ENCODE measurements at places on chromosomes 5 and 9.
A peak's percentile ranks its signal among the peaks of the same experiment; 100 is the strongest.

DNA sequence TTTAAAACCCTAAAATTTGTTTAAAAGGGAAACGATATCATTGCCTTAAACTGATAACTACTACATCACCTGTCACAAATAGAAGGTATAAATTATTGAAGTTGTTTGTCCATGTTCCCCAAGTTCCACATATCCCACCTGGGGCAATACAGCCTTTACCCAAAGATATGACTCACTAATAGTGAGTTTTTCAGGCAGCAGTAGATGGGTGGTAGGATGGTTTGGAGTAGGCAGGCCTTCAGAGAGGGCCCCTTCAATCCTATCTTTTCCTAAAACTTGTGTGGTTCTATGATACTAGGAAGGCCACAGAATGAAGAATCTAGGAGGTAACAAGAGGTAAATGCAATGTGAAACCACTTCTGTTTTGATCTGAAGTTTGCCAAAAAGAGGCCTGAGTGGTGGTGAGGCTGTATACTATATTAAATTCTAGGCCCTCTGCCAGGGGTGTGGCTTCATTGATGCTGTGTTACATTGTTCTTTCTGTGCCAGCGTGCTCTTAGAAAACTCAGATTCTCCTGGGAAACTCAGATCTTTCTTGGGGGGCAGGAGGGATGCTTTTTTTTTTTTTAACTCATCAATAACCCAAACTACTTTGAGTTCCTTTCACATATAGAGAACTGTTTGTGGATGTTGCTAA lies 7.2 kb downstream of the CYSTM1 start:
- DNase-seq = no peak

DNA sequence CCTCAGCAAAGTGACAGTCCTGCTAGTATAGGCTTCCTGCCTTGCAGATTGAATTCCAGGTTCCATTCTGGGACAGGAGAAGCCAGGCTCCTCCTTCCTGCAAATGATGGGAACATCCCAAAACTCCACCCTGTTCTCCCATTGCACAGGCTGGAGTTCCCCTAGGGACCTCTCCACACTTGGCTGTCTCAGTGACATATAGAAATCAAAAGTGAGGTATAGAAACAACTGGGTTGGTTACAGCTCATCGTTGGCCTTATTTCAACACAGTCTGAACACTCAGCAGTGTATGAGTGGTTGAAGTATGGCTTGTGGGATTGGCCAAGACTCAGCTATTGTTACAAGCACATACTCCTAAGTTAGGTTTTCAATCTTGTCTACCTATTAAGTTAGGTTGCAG lies 157.8 kb upstream of the FTMT start:
- DNase-seq = no peak

DNA sequence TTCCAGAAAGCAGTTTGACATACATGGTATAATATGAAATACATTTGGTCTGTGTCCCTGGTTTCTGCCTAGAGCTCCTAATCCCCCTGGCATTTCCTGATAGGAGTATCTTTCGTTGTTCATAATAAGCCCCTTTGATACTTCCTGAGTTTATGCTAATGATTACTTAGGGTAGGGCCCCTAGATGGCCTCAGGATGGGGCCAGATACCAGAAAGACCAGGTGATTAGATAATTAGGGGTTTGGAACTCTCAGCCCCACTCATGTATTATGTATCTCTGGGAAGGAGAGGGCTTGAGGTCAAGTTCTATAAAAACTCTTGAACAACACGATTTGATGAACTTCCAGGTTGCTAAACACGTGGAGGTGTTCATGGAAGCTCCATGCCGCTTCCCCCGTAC lies 163.3 kb upstream of the ZNF608 start:
- DNase-seq = no peak

DNA sequence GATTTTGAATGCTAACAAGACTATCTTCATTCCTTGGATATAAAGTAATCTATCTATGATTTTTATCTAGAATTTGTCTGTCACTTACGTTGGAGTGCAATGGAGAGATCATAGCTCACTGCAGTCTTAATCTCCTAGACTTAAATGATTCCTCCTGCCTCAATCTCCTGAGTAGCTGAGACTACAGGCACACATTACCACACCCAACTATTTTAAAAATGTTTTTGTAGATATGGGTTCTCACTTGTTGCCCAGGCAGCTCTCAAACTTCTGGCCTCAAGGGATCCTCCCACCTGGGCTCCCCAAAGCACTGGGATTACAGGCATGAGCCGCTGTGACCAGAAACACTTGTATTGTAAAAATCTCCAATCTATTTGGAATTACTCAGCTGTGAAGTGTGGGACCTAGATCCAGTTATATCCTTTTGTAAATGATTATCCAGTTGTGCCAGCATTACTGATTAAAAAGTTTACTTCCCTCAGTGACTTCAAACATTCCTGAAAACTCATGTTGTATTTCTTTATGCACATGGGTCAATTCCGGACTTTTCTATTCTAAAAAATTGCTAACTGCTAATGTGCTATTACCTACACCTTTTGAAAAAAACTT lies 1793.8 kb upstream of the WWC1 start:
- no peak for DNase-seq

DNA sequence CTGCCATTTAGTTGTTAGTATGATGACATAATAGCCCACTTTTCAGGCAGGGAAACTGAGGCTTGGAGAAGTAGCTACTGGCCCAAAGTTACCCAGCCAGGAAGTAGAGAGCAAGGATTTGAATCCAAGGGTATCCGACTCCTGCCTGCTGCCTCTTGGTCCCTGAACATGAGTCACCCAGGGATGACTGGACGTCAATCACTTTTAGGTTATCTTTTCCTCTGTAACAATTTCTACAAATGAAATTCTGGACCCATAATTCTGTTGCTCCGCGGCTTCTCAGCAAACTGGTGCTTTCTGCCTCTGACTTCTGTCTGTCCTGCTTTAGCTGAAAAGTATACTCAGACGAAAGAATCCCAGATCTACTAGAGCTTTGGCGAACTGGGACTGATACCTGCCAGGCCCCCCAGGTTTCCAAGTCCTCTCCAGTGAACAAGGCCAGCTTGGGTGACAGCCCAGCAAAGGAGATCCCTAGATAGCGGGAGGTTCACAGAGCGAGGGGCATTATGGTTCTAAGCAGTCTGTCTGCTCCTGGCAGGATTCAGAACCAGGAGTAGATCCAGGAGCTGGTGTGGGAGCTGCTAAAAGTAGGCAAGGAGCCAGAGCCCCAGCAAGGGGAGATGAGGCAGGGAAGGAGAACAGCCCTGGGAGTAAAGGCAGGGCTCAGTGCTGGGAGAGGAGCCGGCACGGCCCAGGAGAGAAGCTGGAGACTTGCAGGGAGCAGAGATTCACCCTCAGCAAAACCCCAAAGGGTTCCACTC lies 20.6 kb downstream of the OLFML2A start:
- DNase-seq = no peak

- no peak for DNase-seq
Observed at GRCh38 chr5:142097681-142098080, 10.9 kb upstream of the NDFIP1 start.

DNA sequence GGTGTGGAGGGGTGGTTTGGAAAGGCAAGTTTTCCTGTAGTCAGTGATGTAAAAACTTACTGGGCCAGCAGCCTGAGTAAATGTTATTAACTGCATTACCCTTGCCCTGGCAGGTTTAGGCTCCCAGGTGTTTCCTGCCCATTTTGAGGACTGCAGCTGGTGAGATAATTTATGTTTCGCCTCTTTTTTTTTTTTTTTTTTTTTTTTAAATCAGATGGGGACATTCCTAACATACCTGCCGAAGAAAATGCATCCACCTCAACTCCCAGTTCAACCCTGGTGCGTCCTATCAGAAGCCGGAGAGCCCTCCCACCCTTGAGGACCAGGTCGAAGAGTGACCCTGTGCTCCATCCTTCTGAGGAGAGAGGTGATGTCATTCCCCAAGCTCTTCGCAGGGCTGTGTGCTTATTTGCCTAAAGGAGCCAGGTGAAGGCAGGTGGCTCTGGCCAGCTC lies 60.6 kb downstream of the ENTREP1 start:
- peak; percentile 22 for DNase-seq

DNA sequence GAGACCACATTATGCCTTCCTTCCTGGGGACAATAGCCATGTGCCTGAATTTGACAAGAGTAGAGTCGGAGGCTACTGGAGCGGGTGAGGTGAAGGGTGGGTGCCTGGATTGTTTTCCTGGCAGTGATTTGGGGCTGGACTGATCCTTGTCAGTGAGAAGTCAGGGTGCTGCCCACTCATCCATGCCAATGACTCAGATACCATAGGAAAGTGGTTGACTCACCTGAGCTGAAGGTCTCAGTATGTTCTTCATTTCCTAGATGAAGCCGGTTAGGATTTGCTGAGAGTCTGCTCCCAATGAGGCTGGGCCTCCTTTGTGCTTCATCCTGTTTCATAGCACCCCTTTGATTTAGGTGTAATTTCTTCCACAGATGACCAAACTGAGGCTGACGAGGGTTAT lies 366.0 kb downstream of the KDM4C start:
- no peak for DNase-seq

DNA sequence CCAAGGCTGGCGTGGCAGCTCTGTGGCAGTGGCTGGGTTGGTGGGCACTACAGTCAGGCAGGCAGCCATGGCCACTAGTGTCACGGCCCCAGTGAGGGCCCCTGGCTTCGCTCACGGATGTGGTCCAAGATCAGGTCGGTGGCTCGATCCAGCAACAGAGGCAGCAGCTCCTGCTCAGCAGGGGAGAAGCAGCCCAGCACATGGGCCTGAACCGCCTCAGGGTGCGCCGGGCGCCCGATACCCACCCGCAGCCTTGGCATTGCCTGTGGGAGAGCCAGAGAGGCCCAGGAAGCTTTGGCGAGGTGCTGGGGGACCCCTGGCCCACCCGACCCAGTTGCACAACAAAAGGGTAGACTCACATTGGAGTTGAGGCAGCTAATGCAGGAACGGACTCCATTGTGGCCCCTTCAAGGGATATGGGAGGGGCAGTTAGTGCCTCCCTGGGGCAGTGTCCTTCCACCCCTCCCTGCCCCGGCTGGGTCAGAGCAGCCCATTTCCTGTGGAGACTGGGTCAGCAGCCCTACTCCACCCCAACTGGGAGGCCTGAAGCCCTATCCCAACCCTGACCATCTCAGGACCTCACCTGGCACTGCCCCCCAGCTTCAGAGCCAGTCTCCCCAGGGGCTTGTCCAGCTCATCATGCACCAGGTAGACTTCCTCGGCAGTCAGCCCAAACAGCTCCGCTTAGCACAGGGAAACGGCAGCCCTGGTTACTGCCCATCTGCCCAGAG lies 1.3 kb downstream of the PTRH1 start:
- DNase-seq = no peak

DNA sequence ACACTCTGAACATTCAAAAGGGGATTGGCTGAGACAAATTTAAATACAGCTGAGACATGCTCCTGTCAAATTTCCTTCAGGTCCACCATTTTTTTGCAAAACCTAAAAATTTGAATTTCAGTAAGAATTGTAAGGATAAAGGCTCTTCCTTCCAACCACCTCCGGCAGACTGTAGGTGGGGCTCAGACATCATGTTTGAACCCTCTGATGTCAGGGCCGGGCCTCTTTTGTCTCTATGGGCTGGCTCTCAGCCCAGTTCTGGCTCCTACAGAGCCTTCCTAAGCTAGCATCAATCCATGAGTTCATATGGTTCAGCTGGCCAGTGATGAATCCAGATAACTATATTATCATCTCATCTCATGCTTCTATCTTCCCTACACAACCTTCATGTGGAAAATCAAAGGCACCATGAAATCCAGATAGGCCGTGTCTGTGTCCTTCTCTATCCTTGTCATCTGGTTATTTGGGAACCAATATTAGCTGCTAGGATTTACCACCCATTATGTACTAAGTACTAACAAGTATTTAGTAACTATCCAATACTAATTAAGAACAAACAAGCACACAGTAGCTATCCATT lies 44.2 kb downstream of the NIPSNAP3B start:
- peak; percentile 48 for DNase-seq

- DNase-seq = no peak
Observed at GRCh38 chr9:37914701-37915358, 10.9 kb upstream of the SLC25A51 start.

- no peak for DNase-seq
Observed at GRCh38 chr5:78530342-78531096, 118.1 kb downstream of the LHFPL2 start.

GRCh38 chr9:108045851-108046250 lies 556.3 kb upstream of the KLF4 start:
- no peak for DNase-seq

DNA sequence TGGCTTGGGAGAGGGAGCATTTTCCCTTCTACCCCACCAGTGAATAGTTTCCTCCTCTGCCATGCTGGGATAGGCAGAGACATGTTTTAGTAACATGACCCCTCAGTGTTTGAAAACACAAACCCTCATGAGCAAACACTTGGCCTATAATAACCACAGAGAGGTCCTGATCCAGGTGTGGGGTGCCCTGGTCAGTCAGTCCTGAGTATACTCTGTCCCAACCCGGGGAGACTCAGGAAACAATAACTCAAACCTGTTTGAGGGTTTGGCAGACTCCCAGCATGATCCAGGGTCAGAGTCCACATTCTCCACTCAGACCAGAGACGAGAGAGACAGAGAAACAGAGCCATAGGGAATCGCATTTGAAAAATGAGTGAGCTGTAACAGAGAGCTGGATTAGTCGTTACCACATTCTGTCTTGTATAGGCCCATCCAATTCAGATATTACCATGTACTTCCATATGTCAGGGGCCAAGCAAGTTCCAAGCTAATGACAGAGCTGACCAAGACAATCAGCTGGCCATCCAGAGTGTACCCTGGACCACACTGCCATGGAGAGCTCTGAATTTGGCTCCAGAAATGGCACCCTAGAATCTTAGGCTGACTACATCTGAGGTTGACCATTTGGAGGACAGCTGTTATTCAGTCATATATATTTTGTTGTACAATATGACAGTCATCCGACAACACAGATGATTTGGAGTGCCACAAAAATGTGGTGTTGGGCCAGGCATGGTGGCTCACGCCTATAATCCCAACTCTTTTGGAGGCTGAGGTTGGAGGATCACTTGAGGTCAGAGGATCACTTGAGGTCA lies 4.2 kb upstream of the CA9 start:
- DNase-seq = no peak

DNA sequence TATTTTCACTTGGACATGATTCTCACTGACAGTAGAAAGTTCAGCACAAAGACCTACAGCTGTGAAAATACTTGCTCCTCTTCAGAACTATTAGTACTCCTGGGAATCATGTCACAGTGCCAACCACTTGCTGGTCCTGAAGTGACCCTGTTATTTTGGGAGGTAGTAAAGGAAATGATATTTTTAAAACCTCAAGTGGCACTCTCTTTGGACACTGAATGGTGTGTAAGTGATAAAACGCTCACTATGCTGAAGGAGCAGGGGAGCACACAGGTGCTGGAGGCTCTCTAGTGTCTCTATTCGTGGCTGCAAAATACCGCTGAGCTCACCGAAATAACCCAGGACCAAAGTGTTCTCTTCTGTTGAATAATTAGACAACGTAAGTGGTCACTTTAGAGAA lies 76.9 kb upstream of the SPATA31D4 start:
- no peak for DNase-seq

DNA sequence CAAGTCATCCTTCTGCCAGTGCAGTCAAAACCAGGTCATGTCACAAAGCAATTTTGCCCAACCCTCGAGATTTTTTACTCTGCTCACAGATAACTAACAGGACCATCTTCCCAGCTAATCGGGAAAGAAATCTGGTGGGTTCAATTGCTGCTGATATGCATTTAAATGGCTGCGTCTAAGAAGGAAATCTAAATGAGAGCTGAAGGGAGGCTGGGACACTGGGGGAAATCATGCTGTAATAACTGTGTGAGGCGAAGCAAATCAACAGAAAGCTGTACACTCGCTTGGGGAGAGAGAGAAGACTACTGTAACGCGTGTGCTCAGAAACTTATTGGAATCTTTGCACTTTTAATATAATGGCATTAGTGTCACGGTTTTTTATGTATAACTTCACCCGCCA lies 535.0 kb downstream of the CDK5RAP2 start:
- no peak for DNase-seq

- no peak for DNase-seq
Observed at GRCh38 chr9:109908459-109909390, 128.7 kb downstream of the PALM2AKAP2 start.
